ENCODE measurements at places on chromosomes 4 and X. TPM values are rescaled to one million over a fixed set of nuclear protein-coding genes. Genes with fewer than 3 reads are reported as not detected.

The NAA11 gene
- total RNA-seq = not detected

The CLCN3 gene
- total RNA-seq = 48.5 TPM

The RAB9B gene
- total RNA-seq = 2.1 TPM

The LONRF3 gene
- total RNA-seq = 0.86 TPM

The MAP9 gene
- 5.4 TPM for total RNA-seq

The HPF1 gene
- 44.8 TPM for total RNA-seq

The SH3D19 gene
- 125 TPM for total RNA-seq

The USP17L18 gene
- total RNA-seq = not detected

The ELK1 gene
- 17.6 TPM for total RNA-seq

The GAB1 gene
- 27.5 TPM for total RNA-seq

The TMEM156 gene
- not detected for total RNA-seq

The POF1B gene
- total RNA-seq = not detected

The TMEM150C gene
- total RNA-seq = 5.4 TPM

Data from articular chondrocyte of knee joint (primary cell).